ENCODE measurements at places on chromosomes 2 and 18. TPM values are rescaled to one million over a fixed set of nuclear protein-coding genes. Genes with fewer than 3 reads are reported as not detected.
A peak's percentile ranks its signal among the peaks of the same experiment; 100 is the strongest.

- DNase-seq, result no peak
Observed at GRCh38 chr2:229446350-229446749, 175.3 kb upstream of the PID1 start.

GRCh38 chr18:59990121-59990823 is 90.5 kb downstream of the PMAIP1 start:
- DNase-seq, result no peak

DNA sequence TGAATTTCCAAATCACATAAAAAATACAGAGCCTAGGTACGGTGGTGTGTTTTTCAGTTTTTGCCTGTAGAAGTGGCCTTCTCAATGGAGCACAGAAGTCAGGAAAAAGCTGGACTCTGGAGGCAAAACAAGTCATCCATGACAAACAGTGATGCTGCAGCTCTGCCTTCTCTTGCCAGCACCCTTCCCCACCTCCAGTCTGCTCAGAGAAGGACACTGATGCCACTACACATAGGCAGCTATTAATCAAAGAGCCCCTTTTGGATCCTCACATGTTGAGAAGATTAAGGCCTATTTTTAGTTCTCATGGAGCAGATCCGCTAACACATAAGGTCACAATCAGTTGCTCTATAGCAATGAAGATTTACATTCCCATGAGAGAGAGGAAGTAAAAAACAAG is 181.6 kb upstream of the GALNT5 start:
- DNase-seq, result no peak

- DNase-seq, result no peak
Observed at GRCh38 chr18:55878224-55878623, 290.2 kb upstream of the TCF4 start.

- DNase-seq, result no peak
Observed at GRCh38 chr2:11819235-11819729, 72.8 kb downstream of the LPIN1 start.

- DNase-seq, result no peak
Observed at GRCh38 chr2:18178736-18179349, 300.4 kb downstream of the KCNS3 start.

- peak; percentile 93 for DNase-seq
Observed at GRCh38 chr2:46954951-46955571, 39.5 kb upstream of the MCFD2 start.

DNA sequence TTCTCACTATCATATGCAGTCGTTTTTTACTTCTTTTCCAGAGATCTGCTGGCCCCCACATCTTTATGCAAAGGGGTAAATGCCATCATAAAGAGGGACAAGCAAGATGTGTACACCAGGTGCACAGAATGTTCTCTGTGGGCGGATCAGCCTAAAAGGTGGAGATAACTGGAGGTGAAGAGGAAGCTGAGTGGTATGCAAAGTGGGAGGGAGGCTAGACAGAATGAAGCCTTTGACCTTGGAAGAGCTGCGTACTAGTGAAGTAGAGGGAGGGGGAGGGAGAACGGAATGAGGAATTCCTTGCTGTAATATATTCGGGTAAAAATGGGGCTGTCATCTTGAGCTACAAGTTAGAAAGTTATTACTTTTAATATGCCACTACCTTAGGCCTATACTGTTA is 287.5 kb upstream of the VRK2 start:
- DNase-seq, result no peak

- no peak for DNase-seq
Observed at GRCh38 chr2:83595121-83595690, 863.9 kb downstream of the SUCLG1 start.

GRCh38 chr2:81050580-81051095 is 746.1 kb upstream of the LRRTM1 start:
- no peak for DNase-seq

DNA sequence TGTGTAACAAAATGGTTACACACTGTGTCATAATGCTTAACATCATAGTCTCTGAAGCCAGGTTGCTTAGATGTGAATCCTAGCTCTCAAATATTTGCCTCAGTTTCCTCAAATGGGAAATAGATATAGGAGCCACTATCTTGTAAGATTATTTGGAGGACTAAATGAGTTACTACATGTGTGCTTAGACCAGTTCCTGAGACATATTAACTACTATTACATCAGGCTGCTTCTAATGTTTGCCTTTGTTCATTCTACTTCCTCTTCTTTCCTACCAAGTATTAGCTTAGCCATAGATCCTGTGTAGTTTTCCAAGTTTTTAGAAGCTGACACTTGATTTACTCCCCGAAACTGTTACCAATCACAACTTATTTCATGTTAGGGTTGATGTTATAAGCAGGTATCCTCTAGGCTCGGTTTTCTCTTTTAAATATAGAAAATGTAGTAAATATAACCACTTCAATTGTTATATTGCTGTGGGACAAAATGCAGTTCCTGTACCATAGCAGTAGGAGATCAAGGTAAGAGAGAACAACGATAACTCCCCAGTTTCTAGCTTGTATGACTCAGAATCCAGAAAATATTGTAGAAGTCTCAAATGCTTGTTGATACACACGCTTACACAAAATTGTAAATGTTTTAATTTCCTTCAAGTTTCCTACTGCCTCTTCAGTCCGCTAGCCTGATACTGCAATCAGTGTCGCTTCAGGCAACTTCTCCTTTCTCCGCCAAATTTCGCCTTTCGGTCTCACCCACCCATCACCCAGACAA is 751 bp upstream of the DNAJC10 start:
- no peak for DNase-seq

- DNase-seq, result no peak
Observed at GRCh38 chr18:49582579-49582978, 20.7 kb downstream of the LIPG start.

DNA sequence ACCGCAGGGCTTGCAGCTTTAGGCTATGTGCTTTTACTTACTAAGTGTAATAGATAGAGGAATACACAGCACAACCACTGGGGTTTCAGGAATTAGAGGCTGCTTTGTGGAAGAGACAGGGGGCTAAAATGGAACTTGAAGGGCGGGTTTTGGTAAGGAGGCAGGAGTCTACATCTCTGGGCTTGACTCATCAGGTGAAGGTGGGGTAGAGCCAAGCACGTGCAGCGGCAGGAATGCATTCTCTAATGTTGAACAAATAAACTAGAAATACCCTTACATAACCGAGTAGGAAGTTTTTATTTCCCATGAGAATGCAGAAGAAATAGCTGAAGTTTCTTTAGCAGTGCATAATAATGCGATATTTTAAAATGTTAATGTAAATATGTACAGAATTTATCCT is 673.8 kb upstream of the SALL3 start:
- no peak for DNase-seq

GRCh38 chr2:67663776-67664175 is 266.6 kb downstream of the ETAA1 start:
- no peak for DNase-seq

GRCh38 chr2:16179701-16180416 is 239.5 kb downstream of the MYCN start:
- peak; percentile 50 for DNase-seq

DNA sequence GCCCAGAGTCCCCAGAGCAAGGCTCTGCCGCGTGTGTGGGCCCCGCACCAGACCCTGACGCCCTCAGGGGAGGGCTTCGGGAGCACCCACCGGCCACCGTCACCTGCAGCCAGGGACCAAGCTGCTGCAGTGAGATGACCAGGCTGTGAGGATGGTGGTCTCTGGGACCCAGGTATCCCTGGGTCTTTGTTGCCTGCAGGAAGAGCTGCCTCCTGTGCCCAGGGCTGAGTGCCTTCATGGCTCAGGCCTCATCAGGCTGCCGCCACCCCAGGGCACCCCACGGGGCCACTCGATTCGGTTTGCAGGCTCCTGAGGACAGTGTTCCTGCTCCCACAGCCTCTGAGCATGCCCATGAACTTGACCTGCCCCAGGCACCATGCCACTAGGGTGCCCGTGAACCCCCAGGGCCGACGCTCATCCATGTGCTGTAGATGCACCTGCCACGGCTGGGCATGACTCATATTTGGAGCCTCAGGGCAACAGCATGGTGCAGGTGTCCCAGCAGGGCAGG is 109.8 kb downstream of the FAM210A start:
- DNase-seq, result no peak

DNA sequence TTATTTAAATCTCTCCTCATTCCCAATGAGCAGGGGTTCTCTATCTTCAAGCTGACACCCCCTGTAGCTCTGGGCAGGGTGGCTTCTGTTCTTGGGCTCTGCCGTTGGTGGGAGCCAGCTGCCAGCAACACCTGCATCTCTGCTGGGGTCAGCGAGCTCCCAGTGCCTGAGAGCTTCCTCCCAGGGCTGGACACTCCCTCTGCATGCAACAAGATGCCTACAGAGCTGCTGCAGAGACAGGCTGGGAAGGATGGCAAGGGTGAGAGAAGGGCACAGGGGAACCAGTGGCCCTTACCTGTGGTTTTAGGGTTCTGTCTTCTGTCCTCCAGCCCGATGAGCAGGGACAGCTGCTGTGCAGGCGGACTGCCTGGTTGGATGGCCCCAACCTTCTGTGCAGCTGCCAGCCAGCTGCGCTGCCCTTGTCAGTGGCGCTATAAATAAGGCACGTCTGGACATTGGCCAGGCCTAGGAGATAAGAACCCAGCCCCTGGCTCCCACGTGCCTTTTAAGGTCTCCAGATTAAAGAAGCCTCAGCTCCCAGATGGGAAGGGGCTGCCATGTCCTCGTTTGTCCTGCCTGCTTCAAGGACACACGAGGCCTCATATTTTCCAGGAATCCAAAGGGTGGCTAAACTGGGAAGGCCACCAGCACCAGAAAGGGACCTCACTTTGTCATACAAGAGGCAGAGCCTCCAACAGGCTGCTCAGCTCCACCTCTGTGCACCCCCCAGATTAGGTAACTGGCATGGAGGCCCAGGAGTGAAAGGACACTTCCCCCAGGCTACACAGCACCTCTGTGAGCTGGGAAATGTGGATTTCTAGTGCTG is 39.5 kb upstream of the FHL2 start:
- no peak for DNase-seq

DNA sequence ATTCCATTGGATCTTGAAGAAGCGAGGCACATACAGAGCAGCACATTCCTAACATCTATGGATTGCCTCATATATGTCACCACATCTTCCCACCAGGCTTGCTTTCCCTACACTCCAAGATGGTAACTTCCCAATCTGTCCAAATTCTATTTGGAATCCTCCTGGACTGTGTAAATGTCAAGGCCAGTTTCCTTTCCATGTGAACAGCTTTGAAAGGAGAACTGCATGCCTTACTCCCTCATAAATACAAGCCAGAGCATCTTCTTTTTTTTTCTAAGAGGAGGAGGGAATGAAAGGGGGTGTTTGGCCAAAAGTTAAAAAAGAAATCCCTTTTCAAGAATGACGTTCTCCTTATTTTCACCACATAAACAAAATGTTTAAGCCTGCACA is 103.8 kb upstream of the OSR1 start:
- DNase-seq, result no peak

DNA sequence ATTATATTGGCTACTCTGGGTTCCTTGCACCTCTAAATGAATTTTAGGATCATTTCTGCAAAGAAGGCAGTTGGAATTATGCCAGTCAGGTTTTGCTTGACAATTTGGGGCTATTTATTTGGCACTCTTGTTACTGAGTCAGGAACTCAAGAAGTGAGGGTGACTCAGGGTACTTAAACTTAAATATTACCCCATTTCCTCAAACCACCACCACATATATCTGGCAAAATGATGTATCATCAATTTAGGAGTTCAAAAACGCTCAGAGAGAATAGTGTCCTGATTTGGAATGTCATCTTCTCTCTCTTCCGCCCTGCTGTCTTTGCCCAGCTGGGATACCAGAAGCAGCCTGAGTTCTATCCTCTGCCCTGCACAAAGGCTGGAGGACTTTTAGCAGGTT is 2.4 kb upstream of the THNSL2 start:
- no peak for DNase-seq

- no peak for DNase-seq
Observed at GRCh38 chr2:143937723-143938350, 582.1 kb downstream of the ZEB2 start.

- DNase-seq, result no peak
Observed at GRCh38 chr18:62688743-62689317, 26.5 kb upstream of the PHLPP1 start.

DNA sequence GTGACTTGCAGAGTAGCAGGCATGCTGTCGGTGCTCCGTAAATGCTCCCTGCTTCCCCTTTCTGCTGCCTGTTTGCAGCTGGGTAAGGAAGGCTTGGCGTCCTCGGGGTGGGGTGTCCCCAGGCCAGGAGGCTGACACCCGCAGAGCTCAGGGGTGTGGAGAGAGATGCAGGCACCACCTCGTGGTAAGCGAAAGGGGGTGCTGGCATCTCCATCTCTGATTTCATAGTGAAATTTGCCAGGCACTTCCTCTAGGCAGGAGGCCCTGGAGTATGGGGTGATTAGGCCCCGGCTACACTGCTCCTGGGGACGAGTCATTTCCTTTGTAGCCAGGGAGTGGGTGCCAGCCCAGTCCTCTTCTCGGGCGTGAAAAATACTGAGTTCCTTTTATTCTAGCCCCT is 160.4 kb downstream of the KLHL29 start:
- DNase-seq, result no peak

- no peak for DNase-seq
Observed at GRCh38 chr18:34947711-34948125, 93.5 kb upstream of the MAPRE2 start.

DNA sequence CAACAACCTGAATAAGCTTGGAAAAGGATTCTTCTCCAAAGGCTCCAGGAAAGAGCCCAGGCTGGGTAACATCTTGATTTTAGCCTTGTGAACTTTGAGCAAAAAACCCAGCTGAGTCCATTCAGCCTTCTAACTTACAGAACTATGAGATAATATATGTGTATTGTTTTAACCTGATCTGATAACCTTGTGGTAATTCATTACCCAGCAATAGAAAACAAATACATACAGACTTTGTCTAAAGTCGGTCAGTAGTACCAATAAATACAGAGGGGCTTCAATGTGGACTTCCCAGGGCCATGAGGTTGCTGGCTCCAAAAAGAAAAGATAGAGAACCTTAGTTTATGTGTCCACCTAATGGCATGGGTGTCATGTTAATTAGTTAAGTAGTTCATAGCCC is 191.8 kb downstream of the KCNH7 start:
- DNase-seq, result no peak

DNA sequence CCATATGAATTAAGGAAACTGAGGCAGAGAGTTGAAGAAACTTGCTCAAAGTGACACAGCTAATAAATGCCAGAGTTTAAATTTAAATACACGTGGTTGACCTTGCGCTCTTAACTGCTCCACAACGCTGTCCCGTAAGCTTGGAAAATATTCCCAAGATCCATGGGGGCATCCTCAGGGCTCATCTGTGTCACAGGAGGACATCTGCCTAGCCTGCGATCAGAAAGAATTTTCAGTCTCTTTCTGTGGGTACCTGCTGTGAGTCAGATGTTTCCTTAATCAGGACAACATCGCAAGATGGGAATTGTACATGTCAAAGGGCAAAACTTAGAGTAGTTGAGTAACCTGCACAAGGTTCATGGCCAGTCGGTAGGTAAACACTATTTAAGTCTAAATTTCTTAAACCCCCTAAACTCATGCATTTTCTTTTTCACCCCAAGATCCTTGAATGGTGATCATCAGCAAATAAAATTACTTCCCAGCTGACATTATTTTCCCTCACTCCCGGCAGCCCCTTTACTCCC is 1.4 kb downstream of the CMPK2 start:
- DNase-seq, result no peak

ID2 gene
- 82.2 TPM for total RNA-seq

ZNF521 gene
- total RNA-seq, result 44.5 TPM

MARCO gene
- total RNA-seq, result 78.2 TPM

DLGAP1 gene
- 0.05 TPM for total RNA-seq

CTAGE1 gene
- total RNA-seq, result not detected

LRP2 gene
- total RNA-seq, result not detected

NTSR2 gene
- total RNA-seq, result not detected

AP1S3 gene
- total RNA-seq, result 1.5 TPM

DSG3 gene
- not detected for total RNA-seq

LDLRAD4 gene
- total RNA-seq, result 74.8 TPM

LRP1B gene
- total RNA-seq, result 0.46 TPM

ALLC gene
- not detected for total RNA-seq

REG3G gene
- total RNA-seq, result 0.52 TPM

Measured in posterior vena cava (tissue), 2 donors.